Activated CD8-positive, alpha-beta memory T cell treated with anti-CD3 and anti-CD28 coated beads for 4 hours (primary cell): ENCODE measurements at places on chromosomes 11 and 22.

DNA sequence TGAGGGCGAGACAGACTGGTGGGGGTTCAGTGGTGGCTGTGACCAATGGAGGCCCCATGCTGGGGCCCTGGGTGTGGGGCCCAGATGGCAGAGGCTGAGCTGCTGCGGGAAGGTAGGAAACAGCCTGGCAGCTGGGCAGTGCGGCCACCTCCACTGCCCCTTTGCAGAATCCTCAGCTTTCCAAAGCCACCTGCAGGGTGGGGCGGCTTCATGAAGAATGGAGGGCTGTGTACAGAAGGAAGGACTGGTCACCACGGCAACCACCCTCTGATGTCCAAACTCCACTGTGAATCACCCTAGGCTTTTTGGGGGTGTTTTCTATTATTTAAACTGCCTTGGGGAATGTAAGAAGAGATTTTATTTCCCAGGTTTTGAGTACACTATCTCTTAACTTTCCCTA, 166.3 kb upstream of the NAV2 start:
- DNase-seq = no peak

GRCh38 chr11:88620568-88621130, 283.1 kb upstream of the CTSC start:
- no peak for DNase-seq

GRCh38 chr11:28566339-28567089, 458.3 kb downstream of the METTL15 start:
- no peak for DNase-seq

DNA sequence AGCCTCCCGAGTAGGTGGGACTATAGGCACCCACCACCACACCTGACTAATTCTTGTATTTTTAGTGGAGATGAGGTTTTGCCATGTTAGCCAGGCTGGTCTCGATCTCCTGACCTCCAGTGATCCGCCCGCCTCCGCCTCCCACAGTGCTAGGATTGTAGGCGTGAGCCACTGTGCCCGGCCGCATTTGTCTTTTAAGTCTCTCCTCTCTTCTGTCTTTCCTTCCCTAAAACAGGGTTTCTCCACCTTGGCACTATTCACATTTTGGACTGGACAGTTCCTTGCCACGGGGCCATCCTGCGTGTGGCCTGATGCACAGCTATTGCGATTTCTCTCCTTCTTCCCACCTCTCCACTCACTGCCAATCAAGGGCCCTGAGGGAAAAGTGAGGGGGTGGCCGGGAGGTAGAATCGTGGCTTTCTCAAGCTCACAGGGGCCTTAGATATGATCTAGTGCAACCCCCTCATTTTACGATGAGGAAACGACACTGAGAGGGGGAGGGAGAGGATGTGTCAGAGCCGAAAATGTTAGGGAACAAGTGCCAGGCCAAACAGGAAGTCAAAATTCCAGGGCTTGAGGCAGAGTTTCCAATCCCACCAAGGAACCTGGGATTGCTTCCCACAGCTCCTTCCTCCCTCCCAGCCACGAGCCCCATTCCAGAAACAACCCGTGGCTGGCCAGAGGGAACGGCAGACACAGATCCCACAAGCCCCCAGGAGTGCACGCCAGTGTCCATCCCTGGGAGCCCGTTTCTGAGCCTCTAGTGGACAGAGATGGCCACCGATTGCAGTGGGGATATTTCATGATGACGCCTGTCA, 21.2 kb downstream of the SCGB1A1 start:
- no peak for DNase-seq

GRCh38 chr11:126587541-126587940, 232.1 kb downstream of the ST3GAL4 start:
- no peak for DNase-seq

DNA sequence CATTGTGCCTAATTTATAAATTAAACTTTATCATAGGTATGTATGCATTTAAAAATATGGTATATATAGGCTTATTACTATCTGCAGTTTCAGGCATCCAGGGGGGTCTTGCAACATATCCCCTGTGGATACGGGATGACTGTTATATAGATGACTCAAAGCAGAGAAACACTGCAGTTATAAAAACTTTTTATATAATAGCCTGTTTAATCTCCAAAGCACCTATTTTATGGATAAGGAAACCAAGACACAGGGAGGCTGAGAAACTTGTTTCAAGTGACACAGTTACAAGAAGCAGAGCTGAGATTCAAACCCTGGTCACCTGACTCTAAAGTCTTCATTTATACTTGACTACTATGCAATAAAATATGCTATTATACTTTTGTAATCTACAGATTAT, 897.7 kb downstream of the KCNA4 start:
- no peak for DNase-seq

- DNase-seq = no peak
Measured at GRCh38 chr11:116224154-116224888, 548.5 kb downstream of the BUD13 start.
